ENCODE measurements at places on chromosomes 4 and X. TPM values are rescaled to one million over a fixed set of nuclear protein-coding genes. Genes with fewer than 3 reads are reported as not detected.

DNA sequence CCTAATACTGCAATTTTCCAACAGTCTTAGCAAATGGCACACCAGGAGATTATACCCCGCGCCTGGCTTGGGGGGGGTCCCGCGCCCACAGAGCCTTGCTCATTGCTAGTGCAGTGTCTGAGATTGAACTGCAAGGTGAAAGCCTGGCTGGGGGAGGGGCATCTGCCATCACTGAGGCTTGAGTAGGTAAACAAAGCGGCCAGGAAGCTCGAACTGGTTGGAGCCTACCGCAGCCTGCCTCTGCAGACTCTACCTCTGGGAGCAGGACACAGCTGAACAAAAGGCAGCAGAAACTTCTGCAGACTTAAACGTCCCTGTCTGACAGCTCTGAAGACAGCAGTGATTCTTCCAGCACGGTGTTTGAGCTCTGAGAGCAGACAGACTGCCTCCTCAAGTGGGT lies 172.8 kb upstream of the NAP1L5 start:
- DNase-seq: no peak
- no peaks in the 10 kb centered on the region for H3K4me1 ChIP-seq
- H3K27ac ChIP-seq: no peak overlapping the region
- H3K4me3 ChIP-seq: no peak overlapping the region

DNA sequence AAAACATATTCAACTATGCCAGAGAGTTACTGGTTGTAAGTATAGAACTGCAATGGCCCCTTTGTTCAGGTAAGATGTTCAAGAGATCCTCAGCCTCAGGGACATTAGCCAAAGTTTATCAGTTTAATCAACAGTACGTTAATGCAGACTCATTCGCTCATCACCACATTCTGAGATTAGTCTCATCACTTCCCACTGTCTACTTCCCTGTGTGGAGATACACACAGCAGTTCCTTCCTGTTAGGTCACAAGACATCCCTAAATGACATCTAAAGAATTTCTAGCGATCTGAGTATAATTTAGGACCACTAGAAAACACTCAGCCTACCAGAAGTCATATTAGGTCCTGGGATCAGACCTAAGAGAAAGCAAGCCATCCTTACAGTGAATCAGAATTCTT lies 10.4 kb downstream of the SLC10A7 start:
- DNase-seq: no peak
- H3K4me3 ChIP-seq: no peak overlapping the region
- H3K27ac ChIP-seq: no peak overlapping the region
- H3K4me1 ChIP-seq: no peaks in the 10 kb centered on the region

CABS1 gene
- not detected for total RNA-seq

RIBC1 gene
- 0.61 TPM for total RNA-seq

GRCh38 chrX:150897421-150898320 lies 797 bp downstream of the CD99L2 start:
- peak overlapping the region; percentile 66 for H3K4me3 ChIP-seq
- no peaks in the 10 kb centered on the region for H3K27me3 ChIP-seq
- H3K27ac ChIP-seq: peak overlapping the region; percentile 81

GRCh38 chrX:12400218-12400617 lies 261.9 kb downstream of the FRMPD4 start:
- H3K27ac ChIP-seq: no peak overlapping the region
- no peaks in the 10 kb centered on the region for H3K4me1 ChIP-seq
- DNase-seq: no peak
- H3K36me3 ChIP-seq: no peaks in the 10 kb centered on the region
- H3K4me3 ChIP-seq: no peak overlapping the region

GRCh38 chrX:34586346-34586911 lies 70.7 kb downstream of the TMEM47 start:
- no peaks in the 10 kb centered on the region for H3K4me1 ChIP-seq
- H3K27ac ChIP-seq: no peak overlapping the region
- H3K4me3 ChIP-seq: no peak overlapping the region
- H3K36me3 ChIP-seq: no peaks in the 10 kb centered on the region
- no peaks in the 10 kb centered on the region for H3K27me3 ChIP-seq

- no peak overlapping the region for H3K4me3 ChIP-seq
- no peak for DNase-seq
- H3K27ac ChIP-seq: no peak overlapping the region
- no peaks in the 10 kb centered on the region for H3K4me1 ChIP-seq
- peaks cover 10% of the 10 kb centered on the region for H3K36me3 ChIP-seq
- H3K27me3 ChIP-seq: no peaks in the 10 kb centered on the region
Observed at GRCh38 chr4:139709660-139710059, 44.0 kb downstream of the MGST2 start.
